ENCODE measurements at places on chromosomes 1 and 21.
A peak's percentile ranks its signal among the peaks of the same experiment; 100 is the strongest.

GRCh38 chr21:25188677-25189079, 418.6 kb downstream of the MRPL39 start:
- no peak for DNase-seq

DNA sequence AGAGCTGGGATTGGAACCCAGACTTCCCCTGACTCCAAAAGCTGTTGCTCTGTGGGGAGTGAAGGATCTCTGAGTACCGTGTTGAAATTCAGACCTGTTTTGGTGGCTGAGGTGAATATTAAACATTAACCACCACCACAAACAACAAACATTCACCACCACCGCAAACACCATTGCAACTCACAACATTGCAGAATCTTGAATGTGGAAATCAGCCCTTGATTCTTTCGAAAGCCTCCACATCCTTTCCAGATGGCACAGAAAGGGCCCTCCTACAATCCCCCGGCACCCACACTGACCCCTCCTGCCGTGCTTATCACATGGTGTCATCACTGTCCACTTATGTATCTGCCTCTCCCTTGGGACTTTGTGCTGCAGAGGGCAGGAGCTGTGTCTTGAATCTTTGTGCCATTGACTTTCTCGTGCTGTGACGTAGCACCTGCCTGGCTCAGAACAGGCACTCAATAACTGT, 1.4 kb downstream of the CDA start:
- no peak for DNase-seq

DNA sequence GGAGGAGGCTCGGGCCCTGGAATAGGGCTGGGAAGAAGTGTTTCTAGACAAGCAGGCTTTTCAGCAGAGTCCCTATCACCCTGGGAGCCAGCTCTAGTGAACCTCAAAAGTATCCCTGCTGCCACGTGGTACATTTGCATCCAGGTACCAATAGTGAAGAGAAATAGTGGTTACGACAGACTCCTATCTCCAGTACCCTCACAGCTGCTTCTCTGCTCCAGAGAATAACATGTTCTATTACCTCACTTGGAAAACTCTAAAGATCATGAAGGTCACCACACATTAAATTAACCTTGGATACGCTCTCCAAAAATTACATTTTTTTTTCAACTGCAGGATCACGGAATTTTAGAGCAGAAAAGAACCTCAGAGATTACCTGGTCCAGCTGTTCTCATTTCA, 230.4 kb upstream of the PLD5 start:
- DNase-seq: no peak

DNA sequence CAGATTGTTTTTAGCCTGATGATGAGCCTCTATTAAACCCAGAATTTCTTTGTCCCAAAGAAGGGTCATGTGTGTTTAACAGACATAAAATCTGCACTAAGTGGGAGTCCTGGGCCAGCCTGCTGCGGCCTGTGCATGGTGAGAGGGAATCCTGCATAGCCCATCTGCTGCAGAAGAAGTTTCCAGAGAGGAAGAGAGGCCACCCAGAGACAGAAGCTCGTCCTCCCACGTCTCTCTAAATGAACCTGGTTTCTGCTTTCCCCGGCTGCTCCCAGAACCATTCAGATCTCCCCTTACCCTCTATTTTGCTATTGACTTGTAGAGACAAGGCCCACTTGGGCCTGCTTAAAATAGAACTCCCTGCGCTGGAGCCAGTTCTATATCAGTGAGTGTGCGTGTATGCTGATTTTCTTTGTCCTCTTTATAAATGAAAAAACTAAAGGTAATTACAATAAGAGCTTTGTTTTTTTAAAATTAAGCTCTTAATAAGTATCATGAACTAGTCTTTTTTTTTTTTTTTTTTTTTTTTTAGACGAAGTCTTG, 142.8 kb upstream of the RAB4A start:
- DNase-seq: no peak

DNA sequence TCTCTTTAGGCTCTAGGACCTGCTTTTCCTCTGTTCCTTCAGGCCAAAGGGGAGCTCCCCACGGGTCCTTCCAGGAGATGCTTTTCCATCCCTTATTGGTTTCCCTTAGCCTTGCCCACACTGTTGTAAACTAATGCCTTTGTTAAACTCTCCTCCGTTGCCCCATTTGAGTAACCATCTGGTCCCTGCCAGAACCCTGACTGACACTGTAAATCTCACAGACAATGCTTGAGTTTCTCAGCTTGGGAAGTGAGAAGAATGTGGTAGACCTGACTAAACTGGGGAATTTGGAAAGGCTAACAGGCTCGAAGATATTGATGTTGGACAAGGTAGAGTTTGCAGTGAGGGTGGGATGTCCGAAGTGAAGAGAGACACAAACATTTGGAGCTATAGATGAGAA, 11.4 kb downstream of the AKNAD1 start:
- no peak for DNase-seq

DNA sequence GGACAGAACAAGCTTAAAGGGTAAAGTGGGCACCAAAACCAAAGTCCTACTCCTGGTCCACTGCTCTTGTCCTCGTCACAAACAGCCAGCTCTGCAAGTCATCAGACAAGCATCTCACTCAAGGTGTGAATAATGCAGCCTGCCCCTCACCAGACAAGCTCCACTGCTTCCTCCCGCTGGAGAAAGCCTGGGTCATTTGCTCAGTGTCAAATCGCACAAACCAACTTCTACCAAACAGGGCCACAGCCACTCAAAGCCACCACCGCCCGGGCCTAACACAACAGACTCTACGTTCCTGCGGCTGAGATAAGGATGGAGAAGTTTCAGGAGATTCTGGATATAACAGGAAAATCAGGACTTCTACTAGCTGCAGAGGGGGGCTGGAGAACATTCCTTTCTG, 3.3 kb downstream of the SSBP3 start:
- DNase-seq: no peak

DNA sequence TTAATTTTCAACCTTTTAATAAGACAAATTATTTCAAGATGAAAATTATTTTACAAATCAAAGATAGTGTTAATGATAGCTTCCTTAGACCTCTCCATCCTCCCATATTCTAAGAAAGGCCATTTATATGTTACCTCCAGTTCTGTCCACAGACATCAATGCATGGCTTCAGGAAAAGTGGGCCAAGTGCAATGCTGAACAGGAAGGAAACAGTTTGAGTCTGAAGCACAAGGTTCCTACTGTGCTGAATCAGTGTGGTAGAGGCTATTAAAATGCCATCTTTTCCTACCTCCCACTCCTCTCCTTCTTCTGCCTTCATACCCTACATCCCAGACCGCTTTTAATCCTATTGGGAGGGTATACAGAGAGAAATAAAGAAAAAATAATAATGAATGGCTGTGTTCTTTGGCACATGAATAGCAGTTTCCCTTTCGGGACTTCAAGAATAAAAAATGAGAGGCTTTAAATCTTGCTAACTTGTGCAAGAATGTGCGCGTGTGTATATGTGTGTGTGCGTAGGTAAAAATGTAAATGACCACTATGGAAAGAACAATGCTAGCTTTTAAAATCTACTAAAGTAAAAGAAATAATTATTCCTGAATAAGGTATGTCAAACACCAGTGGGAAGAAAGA, 62.6 kb upstream of the C1orf105 start:
- DNase-seq: peak; percentile 77

DNA sequence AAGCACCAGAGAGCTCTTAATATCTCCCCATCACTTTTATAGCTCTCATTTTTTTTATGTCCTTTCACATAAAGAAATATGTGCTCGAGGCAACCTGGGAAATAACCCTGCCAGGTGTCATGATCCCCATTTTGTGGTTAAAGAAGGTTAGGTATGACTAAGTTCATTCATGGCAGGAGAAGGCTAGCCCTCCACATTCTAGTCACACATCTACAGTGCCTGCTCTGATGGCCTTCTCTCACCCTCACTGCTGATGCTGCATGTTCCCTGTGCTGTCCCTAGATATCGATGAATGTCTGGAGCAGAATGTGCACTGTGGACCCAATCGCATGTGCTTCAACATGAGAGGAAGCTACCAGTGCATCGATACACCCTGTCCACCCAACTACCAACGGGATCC, 187.5 kb downstream of the TPR start:
- DNase-seq: no peak

GRCh38 chr1:203175827-203176241, 208 bp upstream of the MYBPH start:
- no peak for DNase-seq

DNA sequence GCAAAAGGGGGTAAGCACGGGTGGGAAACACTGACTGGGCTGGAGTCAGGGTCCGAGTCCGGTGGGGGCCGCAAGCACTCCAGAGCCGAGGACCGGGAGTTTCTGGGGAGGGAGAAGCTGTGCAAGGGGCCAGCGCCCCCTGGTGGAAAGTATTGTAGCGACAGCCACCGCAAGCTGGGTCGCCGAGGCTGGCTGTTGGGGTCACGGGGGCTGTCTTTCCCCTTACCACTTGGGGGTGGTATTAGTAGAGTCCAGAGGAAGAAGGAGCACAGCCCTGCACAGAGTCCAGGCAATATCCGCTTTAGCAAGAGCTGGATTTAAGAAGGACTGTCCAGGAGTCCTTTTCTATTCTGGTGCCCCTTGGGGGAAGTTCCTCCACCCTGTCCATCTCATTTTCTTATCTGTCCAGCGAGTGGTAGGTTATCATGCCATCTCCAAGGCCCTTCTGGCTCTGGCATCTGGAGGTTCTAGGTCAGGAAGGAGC, 17.9 kb upstream of the ETV3 start:
- no peak for DNase-seq

GRCh38 chr1:90963651-90964050, 58.2 kb downstream of the ZNF644 start:
- DNase-seq: no peak

DNA sequence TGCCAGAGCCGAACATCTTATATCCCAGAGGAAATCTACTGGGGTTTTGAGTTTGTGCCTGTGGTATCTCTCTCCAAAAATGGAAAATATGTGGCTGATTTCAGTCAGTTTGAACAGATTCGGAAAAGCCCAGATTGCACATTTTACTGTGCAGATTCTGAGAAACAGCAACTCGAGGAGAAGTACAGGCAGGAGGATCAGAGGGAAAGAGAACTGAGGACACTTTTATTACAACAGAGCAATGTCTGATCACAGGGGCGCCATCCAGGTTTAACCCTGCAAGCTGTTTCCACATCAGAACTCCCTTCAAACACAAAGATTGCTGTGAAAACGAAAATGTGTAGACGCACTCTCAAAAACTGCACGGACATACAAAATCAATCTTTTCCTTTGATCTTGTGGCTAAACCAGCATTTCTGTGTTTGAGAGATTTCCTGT, 43.4 kb downstream of the KCNJ15 start:
- no peak for DNase-seq

GRCh38 chr21:38773099-38774061, 32.3 kb upstream of the ETS2 start:
- no peak for DNase-seq
